ENCODE measurements at places on chromosomes 6 and 20.

GRCh38 chr6:107186047-107186446 lies 70.7 kb upstream of the BEND3 start:
- no peak for DNase-seq

- DNase-seq = no peak
These were observed 54.7 kb upstream of the CDKAL1 start for GRCh38 chr6:20479526-20479925.

- DNase-seq = no peak
These were observed 472.2 kb downstream of the UTRN start for GRCh38 chr6:144757299-144757698.

GRCh38 chr20:52454660-52455059 lies 263.1 kb upstream of the ZFP64 start:
- no peak for DNase-seq

DNA sequence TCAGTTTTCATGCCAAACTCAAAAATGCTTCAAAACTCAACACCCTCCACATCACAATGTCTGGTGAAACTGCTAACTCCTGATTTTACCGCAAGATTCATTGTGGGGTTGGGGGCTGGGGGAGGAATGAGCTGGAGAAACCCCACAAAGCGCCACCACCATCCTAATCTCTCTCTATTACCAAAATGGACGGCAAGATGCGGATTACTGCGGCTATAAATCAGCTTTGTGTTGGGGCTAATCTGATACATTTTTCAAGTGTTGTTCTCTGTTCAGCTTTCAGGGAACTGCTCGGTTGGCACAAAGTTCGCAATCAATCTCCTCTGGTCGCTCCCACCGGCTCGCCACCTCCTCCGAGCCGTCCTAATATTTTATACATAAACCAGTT lies 83.7 kb downstream of the TMEM242 start:
- no peak for DNase-seq

- DNase-seq = no peak
These were observed 36.0 kb downstream of the ATXN1 start for GRCh38 chr6:16725145-16725864.

DNA sequence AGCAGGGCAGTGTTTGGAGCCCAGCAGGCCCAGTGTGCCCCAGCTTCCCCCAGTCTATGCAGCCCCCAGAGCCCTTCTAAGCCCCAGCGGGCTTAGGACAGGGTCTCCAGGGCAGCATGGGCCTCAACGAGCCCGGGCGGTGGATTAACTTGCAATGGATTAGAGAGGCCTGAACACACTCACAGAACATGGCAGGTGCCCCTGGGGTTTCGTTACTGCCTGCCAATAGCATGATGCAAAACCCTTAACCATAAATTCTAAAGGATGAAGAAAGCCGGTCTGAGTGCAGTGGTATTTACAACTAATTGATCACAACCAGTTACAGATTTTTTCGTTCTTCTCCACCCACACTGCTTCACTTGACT lies 18.9 kb downstream of the ENTPD6 start:
- DNase-seq = no peak

GRCh38 chr6:151196555-151196954 lies 43.2 kb upstream of the AKAP12 start:
- DNase-seq = no peak

DNA sequence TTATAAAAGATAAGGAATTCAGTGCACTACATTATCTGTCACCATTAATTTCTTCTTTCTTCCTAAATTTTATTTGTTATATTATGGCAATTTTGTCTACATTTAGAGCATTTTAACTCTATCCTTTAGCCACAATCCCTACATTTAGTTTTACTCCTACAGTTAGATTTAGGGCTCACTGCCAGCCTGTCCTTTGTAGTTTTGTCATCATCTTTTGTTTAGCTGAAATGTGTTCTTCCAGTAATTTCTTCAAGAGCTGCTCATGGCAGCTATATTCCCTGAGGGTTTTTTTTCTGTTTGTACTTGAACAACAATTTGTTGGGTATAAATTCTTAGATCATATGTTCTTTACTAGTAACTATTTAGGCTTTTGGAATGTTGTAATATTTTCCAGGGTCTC lies 72.7 kb upstream of the B3GAT2 start:
- DNase-seq = no peak

GRCh38 chr6:40328986-40329545 lies 258.1 kb downstream of the LRFN2 start:
- no peak for DNase-seq

GRCh38 chr6:139060332-139060731 lies 31.8 kb downstream of the ABRACL start:
- DNase-seq = no peak

DNA sequence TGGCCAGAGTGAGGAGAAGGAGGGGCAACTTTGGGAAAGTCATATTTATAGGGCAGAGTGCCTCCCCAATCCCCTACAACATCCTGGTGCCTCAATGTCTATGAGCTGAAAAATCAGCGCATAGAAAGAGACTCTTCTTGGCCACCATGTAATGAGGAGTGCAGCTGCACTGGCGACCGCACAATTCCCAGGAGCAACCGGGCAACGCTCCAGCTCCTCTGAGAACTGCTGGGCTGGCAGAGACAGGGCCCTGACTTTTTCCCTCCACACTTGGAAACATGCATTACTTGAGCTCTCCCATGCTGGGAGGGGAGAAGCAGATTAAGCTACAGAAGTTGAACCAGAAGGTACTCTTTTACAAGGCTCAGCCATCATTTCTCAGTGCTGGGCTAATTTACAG lies 31.4 kb upstream of the MARCKS start:
- DNase-seq = no peak

DNA sequence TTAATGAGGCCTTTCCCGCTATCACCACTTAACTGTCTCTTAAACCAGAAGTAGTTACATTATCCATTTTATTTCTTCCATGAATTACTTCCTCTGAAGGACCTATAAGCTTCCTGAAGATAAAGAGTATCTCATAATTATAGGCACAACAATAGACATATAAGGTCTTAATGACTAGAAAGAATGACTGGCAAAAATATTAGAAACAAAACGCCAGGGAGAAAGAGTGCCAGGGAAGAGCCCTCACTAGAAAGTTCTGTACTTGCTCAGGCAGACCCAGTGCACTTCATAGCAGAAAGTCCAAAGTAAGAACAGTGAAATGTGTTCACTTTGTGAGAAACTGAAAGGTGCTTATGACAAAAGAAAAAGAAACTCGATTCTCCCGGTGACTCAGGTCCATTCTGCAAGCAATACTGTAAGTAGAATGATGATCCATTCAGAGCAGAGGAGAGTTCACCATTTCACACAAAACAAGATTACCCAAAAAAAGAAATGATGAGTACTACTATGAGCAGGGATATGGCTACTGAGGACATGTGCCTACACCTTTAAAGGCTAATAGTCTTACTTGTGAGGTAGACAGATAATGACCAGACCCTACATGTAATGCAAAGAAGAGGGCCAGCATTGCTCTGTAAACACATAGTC lies 5.5 kb downstream of the ZNF334 start:
- DNase-seq = no peak

DNA sequence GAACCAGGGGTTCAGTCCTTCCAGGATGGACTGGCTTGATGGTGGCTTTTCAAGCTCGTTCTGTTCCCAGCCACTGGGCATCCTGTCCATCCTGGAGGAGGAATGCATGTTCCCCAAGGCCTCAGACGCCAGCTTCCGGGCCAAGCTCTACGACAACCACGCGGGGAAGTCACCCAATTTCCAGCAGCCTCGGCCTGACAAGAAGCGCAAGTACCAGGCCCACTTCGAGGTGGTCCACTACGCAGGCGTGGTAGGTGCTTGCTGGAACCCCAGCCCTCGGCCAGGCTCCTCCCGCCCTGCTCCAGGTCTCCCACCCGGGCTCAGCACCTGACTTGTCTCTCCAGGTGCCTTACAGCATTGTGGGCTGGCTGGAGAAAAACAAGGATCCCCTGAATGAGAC lies 34.0 kb downstream of the MYH7B start:
- no peak for DNase-seq

- no peak for DNase-seq
These were observed 669.6 kb upstream of the NRSN1 start for GRCh38 chr6:23456396-23456795.

- no peak for DNase-seq
These were observed 156.4 kb downstream of the MTHFD1L start for GRCh38 chr6:151021896-151022295.

GRCh38 chr20:58209652-58210397 lies 18.6 kb downstream of the ANKRD60 start:
- peak; percentile 83 for DNase-seq

GRCh38 chr6:27753668-27754407 lies 158.4 kb downstream of the OR2B2 start:
- peak; percentile 75 for DNase-seq

Data from activated T-cell treated with anti-CD3 and anti-CD28 coated beads for 48 hours (primary cell).